ENCODE measurements at places on chromosomes 3 and 15.

- no peak for DNase-seq
These were observed 89.9 kb upstream of the PRR23E start for GRCh38 chr3:127103080-127103479.

GRCh38 chr3:67416703-67417102, 237.7 kb downstream of the SUCLG2 start:
- peak; percentile 10 for DNase-seq

- DNase-seq, result no peak
These were observed 86.4 kb downstream of the POLR2M start for GRCh38 chr15:57792724-57793449.

DNA sequence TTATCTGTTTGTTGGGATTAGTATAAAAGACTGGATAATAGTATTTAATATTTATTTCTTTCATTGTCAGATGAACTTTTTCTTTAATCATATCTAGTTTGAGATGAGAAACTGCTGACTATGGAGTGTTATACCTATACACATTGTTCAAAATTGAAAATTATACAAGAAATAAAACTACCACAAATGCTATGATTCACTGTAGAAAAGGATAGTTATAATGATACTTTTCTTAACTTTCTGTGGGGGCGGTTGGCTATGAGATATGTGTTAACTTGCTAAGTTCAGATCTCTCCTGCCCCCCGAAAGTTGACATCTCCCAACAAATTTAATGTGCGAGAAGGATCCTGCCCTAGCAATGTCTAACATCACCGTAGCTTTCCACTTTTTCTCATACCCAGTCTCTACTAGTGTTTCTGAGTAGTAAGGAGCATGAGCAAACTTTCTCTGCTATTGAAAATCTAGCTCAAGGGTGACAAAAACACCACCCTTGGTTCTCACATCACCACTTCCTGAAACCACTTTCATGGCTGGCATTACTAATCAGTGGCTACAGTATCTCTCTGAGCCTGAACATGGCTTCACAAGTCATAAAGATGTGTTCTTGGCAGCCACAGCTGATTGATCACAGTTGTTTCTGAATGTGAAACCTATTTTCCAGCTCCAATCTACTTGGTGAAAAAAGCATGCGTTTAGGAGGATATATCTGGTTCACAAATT, 15.8 kb upstream of the SAMMSON start:
- no peak for DNase-seq

DNA sequence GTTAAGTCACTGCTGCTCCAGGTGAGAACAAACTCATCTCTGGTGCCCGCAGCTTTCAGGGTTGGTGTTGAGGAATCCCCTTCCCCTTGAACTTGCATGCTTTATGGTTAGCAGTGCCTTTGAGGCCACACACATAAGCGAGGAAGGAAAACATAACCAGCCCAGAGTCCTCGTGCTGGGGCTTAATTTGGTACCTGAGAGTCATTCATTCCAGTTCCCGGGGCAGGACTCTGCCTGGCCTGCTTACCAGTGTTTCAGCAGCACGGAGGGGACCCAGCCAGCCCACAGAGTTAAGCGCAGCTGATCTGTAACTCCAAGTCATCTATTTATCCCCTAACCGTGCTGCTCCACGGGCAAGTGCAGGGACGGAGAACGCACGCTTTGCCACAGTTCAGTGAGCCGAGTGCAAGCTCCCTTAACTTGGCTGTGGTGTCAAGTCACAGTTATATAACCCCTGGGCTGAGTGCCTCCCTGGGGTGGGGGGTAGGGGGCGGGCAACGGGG, 302.3 kb upstream of the ICE2 start:
- DNase-seq, result no peak

- DNase-seq, result no peak
These were observed 115.2 kb upstream of the KCNMB2 start for GRCh38 chr3:178421069-178421468.

GRCh38 chr15:45586125-45586524, 1.1 kb upstream of the BLOC1S6 start:
- DNase-seq, result no peak

DNA sequence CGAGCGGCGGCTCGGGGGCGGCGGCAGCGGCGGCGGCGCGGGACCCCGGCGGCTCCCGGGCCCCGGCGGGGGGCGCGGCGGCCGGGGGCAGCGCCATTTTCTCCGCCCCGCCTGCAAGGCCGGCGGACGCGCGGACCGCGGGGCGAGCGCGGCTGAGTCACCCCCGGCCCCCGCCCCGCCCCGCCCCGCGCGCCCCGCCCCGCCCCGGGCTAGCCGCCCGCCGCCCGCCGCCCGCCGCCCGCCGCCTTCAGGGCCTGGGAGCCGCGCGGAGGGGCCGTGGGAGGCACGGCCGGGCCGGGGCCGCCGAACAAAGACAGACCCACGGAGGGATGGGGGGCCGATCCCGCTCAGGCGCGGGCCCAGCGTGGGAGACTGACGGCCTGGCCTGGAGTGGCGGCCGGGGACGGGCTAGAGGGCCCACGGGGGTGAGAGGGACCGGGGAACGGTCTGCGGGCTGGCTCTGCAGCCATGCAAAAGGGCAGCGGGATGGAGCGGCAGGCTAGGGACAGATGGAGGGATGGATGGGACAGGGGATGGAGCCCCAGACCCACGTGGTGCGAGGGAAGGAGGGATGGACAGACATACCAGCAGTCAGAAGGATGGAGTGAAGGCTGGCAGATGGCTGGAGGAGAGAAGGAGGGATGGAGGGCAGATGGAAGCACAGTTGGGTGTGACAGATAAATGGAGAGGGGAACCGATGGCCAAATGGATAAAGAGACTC, at the start of gene EIF4E3:
Gene EIF4E3, minus strand, starts transcription at position 132 of the 721 bp plus-strand sequence. Its CDS starts 35 bp downstream, at position 97.
- DNase-seq, result peak; percentile 49

- DNase-seq, result peak; percentile 68
These were observed 721 bp downstream of the ADAMTS7 start for GRCh38 chr15:78810362-78811123.

DNA sequence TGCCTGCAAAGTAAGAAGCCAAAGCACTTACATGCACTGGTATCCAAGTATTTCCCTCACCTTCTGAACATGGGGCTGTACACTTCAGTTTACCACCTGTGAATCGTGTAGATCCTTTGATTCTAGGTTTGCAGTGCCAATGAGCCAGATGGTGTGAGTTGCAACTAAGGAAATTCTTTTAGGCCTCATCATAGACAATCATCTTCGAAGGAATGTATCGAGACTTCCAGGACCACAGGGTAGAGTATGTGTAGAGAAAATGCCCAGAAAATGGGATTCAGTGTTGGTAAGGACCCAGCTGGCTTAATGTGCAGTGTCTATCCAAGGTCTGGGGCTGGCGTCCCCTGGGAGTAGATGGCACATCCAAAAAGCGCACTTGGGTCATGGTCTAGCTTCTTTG, 323.2 kb upstream of the TPM1 start:
- DNase-seq, result no peak

DNA sequence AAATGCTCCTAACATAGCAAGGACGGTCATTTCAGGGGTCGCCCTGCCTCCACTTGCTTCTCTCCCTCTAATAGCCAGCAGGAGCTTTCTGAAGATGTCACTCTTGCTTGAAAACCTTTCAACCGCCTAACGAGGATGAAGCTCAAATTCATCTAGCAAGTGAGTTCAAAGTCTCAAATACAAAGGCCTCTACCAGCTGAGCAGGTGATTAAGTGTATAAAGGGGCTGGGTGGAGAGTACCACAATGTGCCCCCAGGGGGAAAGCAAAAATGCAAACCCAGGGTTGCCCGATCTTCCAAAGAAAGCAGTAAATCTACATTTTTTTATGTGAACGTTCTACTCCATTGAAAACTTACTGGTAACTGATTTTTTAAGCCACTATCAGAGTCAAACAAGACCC, 50.4 kb upstream of the GRIP2 start:
- DNase-seq, result no peak

DNA sequence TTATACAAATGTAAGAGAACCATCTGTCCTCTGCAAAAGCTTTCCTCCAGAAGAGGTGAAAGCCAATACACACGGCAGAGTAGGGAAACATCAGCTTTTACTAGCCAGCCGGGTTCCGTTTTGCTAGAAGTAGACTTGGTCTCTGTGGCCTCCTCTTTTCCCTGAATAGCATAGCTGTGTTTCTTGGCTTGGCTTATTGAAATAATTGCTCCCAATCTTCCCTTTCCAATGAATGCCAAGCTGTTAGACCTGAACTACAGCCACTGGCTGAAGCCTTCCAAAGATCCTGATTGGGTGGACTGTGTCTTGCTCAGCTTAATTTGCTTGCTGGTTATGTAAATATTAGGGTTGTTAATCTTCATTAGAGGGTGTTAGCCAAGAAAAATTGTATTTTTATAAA, 157.8 kb upstream of the ROPN1 start:
- no peak for DNase-seq
